ENCODE measurements at places on chromosomes 3 and 15.

DNA sequence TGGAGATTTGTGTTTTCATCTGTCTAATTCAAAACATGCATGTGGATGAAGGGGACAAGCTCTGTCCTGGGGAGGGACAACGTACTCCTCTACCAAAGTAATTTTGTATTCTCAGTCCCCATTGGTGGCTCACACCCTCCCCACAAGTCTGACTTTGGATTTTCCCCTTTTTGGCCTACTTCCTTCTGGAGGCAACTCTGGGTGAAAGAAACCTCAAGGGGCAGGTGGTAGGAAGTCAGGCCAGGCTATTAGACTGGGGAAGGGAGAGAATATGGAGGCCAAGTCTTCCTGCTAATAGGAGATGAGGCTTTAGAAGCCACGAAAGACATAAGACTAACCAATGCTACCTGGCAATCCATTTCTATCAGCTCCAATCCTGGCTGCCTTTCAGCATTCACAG lies 124.9 kb upstream of the RASGRP1 start:
- no peak for DNase-seq

- DNase-seq, result no peak
These were observed 55.8 kb downstream of the TRIM42 start for GRCh38 chr3:140733623-140734022.

- no peak for DNase-seq
These were observed 47.0 kb upstream of the USP3 start for GRCh38 chr15:63457379-63457778.

DNA sequence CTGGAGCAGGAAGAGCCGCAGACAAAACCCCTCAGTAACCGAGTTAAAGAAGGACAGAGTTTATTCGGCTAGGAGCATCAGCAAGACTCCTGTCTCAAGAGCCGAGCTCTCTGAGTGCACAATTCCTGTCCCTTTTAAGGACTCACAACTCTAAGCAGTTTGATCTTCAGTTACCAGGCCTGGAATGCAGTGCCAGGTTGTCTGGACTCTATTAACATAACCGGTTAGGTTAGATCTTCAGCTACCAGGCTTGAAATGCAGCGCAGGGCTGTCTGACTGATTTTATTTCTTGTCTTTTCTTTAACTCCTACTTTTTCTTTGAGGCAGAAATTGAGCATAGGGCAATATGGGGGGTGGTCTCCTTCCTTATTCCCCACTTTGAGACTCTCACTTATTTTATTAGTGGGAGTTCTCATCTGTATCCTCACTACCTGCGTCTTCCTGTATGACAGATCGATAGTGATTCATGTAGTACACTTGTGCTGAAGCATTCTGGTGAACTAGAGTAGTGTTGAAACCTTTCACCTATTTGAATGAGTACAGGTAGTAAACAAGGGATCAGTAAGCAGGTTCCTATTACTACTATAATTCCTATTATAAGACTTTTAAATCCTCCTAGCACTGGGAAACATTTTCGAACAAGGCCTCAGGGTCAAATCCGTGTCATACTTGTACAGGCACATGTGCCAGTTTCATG lies 325.0 kb downstream of the CGGBP1 start:
- DNase-seq, result no peak

GRCh38 chr15:70264014-70264582 lies 166.4 kb upstream of the TLE3 start:
- no peak for DNase-seq

- no peak for DNase-seq
These were observed 1.5 kb downstream of the MESP1 start for GRCh38 chr15:89749526-89749925.

DNA sequence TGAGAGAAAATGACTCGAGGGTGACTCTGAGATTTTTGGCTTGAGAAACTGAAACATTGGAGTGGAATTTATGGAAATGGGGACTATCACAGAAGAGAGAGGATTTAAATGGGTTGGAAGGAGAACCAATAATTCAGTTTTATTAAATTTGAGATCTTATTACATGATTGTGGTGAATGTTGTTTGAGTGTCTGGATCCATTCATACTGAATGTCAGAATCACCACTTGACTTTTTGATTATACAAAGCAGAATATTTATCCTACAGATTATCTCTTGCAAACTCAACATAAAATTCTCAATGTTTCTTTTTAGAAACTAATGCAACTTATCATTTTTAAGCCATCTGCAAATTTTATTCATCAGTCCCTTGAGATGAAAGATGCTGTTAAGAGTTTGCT lies 332.8 kb downstream of the CNTN3 start:
- no peak for DNase-seq

GRCh38 chr3:14203521-14204079 lies 25.0 kb downstream of the LSM3 start:
- DNase-seq, result no peak

DNA sequence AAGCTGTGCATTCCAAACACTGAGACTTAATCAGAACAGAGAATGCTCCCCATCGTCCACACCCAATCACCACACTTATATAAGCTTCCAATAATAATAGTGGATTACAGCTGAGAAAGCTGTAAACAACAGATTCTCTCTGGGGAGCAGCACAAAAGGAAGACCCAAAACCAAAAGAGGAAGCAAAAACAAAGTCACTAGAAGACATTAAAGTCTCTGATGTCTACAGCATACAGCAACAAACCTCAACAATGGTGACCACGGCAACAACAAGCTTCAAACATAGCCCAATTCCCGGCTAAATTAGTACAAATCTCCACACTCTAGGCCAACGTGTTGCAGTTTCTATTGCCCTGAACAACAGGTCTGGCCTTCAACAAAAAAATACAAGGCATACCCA lies 37.7 kb downstream of the ZDHHC23 start:
- no peak for DNase-seq

DNA sequence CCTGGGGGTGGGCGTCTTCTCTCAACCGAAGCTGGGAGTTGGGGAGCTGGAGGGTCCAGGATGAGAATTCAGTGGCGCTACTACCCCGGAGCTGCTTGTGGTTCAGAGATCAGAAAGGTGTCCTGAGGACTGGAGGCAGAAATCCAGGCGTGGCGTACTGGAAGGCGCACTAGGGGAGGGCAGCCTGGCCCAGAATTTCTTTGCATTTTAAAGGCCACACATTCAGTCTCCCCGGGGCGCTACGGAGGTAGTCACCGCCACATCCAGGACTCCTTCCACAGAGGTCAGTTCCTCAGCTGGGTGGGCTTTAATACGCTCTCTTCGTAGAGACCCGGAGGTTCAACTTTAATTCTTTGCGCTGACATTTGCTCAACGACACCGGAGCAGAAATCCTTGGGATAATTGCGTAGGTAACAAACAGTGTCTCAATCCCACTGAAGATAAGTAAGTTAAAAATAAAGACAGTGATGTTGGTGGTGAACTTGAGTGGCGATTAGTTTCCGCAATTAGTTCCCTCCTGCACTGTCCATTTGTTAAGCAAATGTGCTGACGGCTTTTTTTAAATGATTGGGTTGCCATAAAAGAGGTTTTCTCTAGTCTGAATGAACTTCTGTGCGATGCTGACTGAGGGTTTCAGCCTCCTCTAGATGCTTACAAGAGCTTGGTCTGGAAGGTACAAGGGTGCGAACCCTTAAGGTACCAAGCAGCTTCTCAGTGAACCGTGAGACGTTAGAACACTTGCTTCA lies 535 bp downstream of the MCTP2 start:
- DNase-seq, result no peak

GRCh38 chr3:113825090-113825489 lies 13.5 kb upstream of the GRAMD1C start:
- no peak for DNase-seq

- DNase-seq, result no peak
These were observed 257.6 kb upstream of the GOLGA6L4 start for GRCh38 chr15:83977992-83978391.

DNA sequence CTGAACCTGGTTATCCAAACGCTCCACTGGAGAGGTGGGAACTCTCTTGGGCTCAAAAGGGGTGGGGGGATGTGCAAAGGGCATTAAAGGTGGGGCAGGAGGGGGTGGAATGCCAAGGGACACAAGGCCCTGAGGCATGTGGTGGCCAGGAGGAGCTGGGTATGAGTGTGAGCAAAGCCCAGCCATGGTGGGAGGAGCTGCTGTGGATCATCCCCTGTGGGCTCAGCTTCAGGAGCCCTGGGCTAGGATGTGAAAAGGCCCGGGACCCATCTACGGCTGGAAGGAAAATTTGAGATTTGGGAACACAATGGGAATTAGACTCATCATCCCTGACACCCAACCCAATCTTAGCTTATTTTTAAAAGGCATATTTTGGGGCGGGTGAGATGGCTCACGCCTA lies 33.3 kb downstream of the MGLL start:
- no peak for DNase-seq

DNA sequence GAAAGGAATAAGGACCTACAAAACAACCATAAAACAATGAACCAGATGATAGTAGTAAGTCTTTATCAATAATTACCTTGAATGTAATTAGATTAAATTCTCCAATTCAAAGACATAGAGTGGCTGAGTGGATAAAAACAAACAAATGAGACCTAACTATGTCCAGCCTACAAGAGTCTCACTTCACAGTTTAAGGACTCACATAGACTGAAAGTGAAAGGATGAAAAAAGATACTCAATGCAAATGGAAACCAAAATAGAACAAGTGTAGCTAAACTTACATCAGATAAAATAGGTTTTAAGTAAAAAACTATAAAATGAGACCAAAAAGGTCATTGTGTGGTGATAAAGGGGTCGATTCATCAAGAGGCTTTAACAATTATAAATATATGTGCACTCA lies 21.9 kb upstream of the NR1I2 start:
- DNase-seq, result no peak

GRCh38 chr15:80183306-80183705 lies 30.5 kb downstream of the FAH start:
- DNase-seq, result no peak

- DNase-seq, result no peak
These were observed 34.1 kb downstream of the ATP13A5 start for GRCh38 chr3:193344486-193344885.

- no peak for DNase-seq
These were observed 150.7 kb downstream of the CADPS start for GRCh38 chr3:62724503-62724902.

- no peak for DNase-seq
These were observed 37.4 kb upstream of the ITGA11 start for GRCh38 chr15:68469162-68470048.

GRCh38 chr3:159779883-159780282 lies 208.8 kb upstream of the IL12A start:
- DNase-seq, result no peak

- DNase-seq, result no peak
These were observed 385.7 kb upstream of the RGMA start for GRCh38 chr15:93474728-93475127.

GRCh38 chr3:153897025-153897723 lies 224.0 kb upstream of the ARHGEF26 start:
- DNase-seq, result no peak

- DNase-seq, result no peak
These were observed 54.0 kb downstream of the MBNL1 start for GRCh38 chr3:152322756-152323155.

- DNase-seq, result no peak
These were observed 6.6 kb downstream of the CSPG4 start for GRCh38 chr15:75705854-75706681.

GRCh38 chr3:117874028-117874690 lies 1160.5 kb downstream of the IGSF11 start:
- DNase-seq, result no peak

DNA sequence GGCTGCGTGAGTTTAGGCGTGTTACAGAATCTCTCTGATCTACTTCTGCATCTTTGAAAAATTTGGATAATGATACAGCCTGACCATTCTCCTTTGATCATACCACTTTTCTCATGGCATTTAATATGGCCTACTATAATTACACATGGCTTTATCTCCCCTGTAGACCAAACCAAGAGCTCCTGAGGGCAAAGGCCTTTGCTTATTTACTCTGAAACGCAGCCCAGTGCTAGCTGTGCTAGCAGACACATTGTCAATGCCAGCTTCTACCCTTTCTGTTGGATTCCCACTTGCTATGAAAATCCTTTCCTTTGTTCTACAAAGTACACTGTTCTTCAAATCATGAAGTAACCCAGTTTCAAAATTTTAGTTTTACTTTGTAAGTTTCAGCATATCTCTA lies 16.5 kb upstream of the VGLL4 start:
- no peak for DNase-seq

DNA sequence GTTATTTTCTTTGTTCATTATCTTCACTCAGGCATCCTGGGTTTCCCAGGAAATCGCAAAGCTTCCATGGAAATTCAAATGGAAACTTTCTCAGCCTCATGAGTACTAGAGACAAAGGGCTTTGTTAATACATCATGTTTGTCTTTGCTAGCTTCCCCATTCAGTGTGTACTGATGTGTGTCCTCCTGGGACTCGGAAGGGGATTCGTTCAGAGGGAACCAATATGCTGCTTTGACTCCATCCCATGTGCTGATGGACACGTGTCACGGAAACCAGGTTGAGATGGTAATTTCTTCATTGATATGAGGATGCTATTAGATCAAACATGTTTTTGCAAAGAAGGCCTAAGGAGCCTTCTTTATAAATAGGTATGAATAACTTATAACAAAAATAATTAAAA lies 87.0 kb upstream of the KCNAB1 start:
- no peak for DNase-seq

DNA sequence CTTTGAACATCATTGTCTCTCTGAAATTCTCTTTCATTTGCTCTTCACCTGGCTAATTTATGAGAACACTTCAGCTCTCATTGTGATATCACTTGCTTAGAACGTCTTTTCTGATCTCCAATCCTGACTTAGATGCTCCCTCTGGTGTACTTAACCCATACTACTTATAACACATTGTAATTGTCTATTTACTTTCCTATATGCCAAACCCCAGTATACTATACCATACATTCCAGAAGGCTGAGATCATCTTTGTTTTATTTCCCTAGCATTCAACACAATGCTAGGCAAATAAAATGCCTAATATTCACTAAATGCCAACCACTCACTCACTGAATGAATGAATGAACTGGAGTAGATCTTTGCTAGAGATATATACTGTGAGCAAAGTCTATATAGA lies 27.0 kb upstream of the PEX5L start:
- no peak for DNase-seq

- DNase-seq, result no peak
These were observed 763 bp upstream of the CNTN6 start for GRCh38 chr3:1092061-1092460.

GRCh38 chr3:184134746-184135148 lies 411 bp upstream of the EIF2B5 start:
- DNase-seq, result no peak

DNA sequence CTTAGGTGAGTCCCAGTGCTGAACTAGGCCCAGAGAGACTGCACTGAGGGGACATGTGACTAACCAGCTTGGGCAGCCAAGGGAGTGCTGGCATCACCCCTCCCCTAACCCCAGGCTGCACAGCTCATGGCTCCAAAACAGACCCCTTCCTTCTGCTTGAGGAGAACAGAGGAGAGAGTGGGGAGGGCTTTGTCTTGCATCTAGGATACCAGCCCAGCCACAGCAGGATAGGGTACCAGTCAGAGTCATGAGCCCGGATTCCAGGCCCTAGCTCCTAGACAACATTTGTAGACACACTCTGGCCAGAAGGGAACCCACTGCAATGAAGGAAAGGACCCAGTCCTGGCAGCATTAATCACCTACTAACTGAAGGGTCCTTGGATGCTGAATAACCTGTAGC lies 49.9 kb upstream of the PLSCR4 start:
- no peak for DNase-seq
